ENCODE measurements at places on chromosomes 11 and 22.

- no peak for DNase-seq
Observed at GRCh38 chr11:45906965-45907611, at the start of gene FREY1. TSS of gene FREY1 (minus strand) at chr11:45907271. CDS start at chr11:45907245, 26 bp downstream.

GRCh38 chr11:35639591-35640179 lies 21.4 kb downstream of the FJX1 start:
- DNase-seq: no peak

GRCh38 chr11:128450882-128451651 lies 136.3 kb downstream of the ETS1 start:
- DNase-seq: no peak

GRCh38 chr22:22032906-22033802 lies 50.6 kb upstream of the TOP3B start:
- DNase-seq: no peak

DNA sequence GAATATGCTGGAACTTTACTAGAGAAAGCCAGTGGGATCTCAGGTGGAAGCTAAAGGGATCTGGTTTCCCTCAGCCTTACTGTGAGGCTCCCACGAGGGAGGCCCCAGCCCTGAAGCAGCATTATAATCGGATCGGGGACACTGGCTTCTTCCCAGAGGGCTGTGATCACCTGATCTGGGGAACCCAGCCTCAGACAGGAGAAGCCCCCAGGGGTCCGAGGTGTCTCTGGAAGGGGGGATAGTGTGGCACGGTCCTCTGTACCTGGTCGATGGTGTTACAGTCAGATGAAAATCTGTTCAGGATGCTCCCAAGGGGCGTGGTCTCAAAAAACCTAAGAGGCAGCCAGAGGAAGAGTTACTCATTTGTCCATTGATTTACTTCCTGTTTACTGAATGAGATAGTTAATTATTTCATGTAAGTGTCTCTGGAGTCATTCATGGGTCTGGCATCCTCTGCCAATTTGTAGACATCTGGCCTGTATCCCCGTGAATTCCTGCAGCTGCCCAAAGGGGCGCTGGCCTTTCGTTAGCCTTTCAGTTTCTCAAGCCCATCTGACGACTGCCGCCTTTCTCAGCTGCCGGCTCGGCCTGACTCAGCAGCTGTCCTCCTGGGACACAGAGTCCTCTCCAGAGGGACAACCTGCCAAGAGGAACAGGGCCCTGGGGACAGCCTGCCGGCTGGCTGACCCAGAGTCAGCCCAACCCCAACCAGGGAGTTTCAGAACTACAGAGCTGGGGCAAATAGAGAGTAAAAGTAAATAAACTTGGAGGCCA lies 17.0 kb upstream of the KCNJ11 start:
- DNase-seq: no peak

Measured in G401 (cell line).